Heart left ventricle (tissue), 16 donors: ENCODE measurements at places on chromosomes 12 and 14. TPM values are rescaled to one million over a fixed set of nuclear protein-coding genes. Genes with fewer than 3 reads are reported as not detected.

DNA sequence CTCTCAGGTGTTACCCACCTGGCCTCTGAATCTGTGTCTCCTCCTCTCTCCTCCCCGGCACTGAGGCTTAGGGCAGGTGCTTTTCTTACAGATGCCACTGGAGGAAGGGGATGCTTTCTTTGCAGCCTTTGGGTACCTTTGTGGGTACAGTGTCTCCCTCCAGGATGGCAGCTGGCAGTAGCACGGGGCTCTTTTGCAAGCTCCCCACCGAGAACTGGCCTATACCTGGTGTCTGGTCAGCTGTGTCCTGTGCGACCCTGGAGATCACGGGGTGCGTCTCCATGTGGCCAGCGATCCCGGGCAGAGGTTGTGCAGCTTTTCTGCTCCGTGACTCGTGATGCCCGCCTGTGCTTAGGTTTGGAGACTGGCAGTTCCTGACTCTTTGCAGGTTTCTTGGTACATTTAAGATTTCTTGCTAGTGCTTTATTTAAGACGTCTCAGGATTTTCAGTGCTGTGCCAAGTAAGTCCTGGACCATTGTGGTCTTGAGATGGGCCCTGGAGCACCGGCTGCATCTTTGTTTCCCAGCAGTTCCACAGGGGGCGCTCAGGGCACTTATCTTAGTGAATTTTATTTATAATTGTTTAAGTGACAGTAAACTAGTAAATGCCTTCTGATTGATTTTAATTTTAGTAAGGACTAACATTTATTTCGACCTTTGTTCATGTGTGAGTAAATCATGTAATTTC lies 68.9 kb downstream of the DDX51 start:
- DNase-seq, result no peak
- H3K4me3 ChIP-seq, result no peak overlapping the region
- no peaks in the 10 kb centered on the region for H3K27me3 ChIP-seq

Gene DCN
- total RNA-seq, result 347 TPM

DNA sequence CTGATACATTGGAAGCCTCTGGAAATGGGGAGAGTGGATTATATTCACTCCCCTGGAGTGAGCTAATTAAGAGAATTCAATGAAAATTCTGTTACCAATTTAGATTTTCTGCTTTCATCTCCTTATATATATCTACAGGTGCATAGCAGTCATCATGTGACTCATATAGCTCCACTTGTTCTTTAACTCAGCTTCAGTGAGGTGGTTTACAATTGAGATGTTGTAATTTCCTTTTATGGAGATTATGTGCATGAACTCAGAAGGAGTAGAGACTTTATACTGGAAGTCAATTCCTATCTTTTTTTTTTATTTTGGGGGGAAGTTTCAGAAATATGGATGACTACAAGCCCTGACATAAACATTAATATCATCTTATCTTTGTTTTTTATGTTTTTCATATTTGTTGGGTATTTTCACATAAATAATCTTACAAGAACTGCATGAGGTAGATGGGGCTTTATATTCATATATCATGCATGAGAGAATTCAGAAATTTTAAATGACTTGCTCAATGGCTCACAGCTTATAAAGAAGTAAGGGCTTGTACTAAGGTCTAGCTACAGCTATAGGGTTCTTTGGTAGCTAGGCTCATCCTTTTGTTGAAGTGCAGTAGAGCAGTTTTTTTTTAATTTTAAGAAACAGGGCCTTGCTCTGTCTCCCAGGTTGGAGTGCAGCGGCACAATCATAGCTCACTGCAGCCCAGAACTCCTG lies 92.3 kb upstream of the SCAF11 start:
- H3K27me3 ChIP-seq, result no peaks in the 10 kb centered on the region
- DNase-seq, result no peak
- H3K27ac ChIP-seq, result no peak overlapping the region

GRCh38 chr14:50018201-50018932 lies 98.0 kb downstream of the VCPKMT start:
- no peak overlapping the region for H3K4me3 ChIP-seq
- H3K27me3 ChIP-seq, result no peaks in the 10 kb centered on the region
- peak overlapping the region; percentile 50 for H3K27ac ChIP-seq
- H3K4me1 ChIP-seq, result peaks cover 14% of the 10 kb centered on the region
- DNase-seq, result no peak

DNA sequence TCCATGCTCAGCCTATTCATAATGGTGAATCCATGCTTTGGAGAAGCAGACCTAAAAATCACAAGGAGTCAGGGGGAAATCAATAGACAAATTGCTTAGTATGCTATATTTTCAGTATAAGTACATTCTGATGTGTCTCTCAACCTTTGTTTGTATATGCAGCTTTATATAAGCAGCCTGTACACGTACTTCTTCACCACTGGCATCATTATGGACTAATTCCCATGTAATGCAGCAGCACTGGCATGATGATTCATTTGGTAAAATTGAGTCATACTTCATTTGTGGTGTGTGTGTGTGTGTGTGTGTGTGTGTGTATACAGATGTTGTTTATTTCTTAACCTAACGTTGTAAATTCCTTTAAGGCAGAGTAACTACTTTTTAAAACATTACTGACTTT lies 10.9 kb downstream of the DCP1B start:
- H3K27ac ChIP-seq, result no peak overlapping the region
- peaks cover 4% of the 10 kb centered on the region for H3K4me1 ChIP-seq

- DNase-seq, result no peak
- peaks cover 4% of the 10 kb centered on the region for H3K4me1 ChIP-seq
- H3K4me3 ChIP-seq, result no peak overlapping the region
- no peaks in the 10 kb centered on the region for H3K36me3 ChIP-seq
- no peak overlapping the region for H3K27ac ChIP-seq
- no peaks in the 10 kb centered on the region for H3K27me3 ChIP-seq
Measured at GRCh38 chr12:6193853-6194815, 6.1 kb upstream of the CD9 start.

GRCh38 chr12:128820723-128821432 lies 2.9 kb downstream of the SLC15A4 start:
- H3K27me3 ChIP-seq, result no peaks in the 10 kb centered on the region
- no peak overlapping the region for H3K4me3 ChIP-seq
- H3K36me3 ChIP-seq, result no peaks in the 10 kb centered on the region
- peaks cover 76% of the 10 kb centered on the region for H3K4me1 ChIP-seq
- DNase-seq, result peak; percentile 46

Gene FAIM2
- 14.1 TPM for total RNA-seq

DNA sequence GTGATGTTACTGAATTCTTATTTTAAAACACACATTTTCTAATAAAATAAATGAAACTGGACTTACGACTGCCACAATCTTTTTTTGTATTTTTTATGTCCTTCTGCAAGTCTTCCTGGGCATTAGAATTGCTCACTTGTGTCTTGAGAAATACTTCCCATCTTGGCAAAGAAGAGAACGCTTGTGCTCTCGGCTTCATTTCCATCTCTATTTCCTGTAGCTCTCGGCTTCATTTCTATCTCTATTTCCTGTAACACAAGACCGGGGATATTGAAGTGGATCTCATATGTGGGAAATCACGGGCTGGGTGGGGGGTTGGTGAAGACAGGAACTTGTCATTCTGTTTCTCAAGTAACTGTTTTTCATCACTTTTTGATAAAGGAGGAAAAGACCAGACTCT lies 77.9 kb downstream of the EP400 start:
- no peaks in the 10 kb centered on the region for H3K27me3 ChIP-seq
- H3K36me3 ChIP-seq, result peaks cover 100% of the 10 kb centered on the region
- H3K27ac ChIP-seq, result no peak overlapping the region

Gene PPP2R3C
- total RNA-seq, result 15.2 TPM

- H3K4me1 ChIP-seq, result peaks cover 21% of the 10 kb centered on the region
- H3K27ac ChIP-seq, result peak overlapping the region; percentile 79
- H3K36me3 ChIP-seq, result no peaks in the 10 kb centered on the region
- peak; percentile 78 for DNase-seq
- no peaks in the 10 kb centered on the region for H3K27me3 ChIP-seq
- no peak overlapping the region for H3K4me3 ChIP-seq
Measured at GRCh38 chr12:3122841-3123678, 45.9 kb downstream of the TSPAN9 start.

Gene FZD10
- total RNA-seq, result 0.09 TPM

- no peaks in the 10 kb centered on the region for H3K36me3 ChIP-seq
- no peak for DNase-seq
- H3K4me3 ChIP-seq, result no peak overlapping the region
- H3K4me1 ChIP-seq, result no peaks in the 10 kb centered on the region
- H3K27ac ChIP-seq, result no peak overlapping the region
Measured at GRCh38 chr14:24991821-24992220, 58.1 kb downstream of the STXBP6 start.

DNA sequence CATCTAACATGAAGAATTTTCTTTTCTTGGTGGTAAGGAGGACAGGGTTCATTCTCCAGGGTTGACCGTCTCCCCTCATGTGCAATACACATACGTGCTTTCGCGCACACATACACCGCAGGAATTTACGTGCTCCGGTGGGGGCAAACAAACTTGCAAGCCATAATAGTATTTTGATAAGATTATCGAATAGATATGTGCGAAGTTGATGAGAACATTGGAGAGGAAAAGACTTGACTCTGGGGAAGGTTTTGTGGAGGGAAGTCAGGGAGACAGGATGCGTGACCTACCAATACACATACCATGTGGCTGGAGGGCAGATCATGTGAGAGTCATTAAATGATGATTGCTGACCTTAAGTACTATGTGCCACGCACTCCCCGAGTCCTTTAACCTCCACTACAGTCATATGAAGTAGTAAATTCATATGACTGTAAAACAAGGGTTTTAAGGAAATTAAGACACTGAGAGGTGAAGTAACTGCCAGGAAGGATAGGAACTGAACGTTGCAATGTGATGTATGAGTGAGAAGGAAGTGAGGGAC lies 921 bp downstream of the RAD51B start:
- H3K4me1 ChIP-seq, result peaks cover 16% of the 10 kb centered on the region
- H3K36me3 ChIP-seq, result peaks cover 7% of the 10 kb centered on the region
- DNase-seq, result no peak
- peak overlapping the region; percentile 67 for H3K27ac ChIP-seq
- no peaks in the 10 kb centered on the region for H3K27me3 ChIP-seq
- peak overlapping the region; percentile 68 for H3K4me3 ChIP-seq

Gene LRRC23
- total RNA-seq, result 15.0 TPM
